ENCODE measurements at places on chromosomes 11 and 22.

- no peak for DNase-seq
These were observed 6.9 kb downstream of the FGF19 start for GRCh38 chr11:69696749-69697468.

- DNase-seq, result no peak
These were observed 18.3 kb downstream of the PRR5L start for GRCh38 chr11:36314434-36314767.

- DNase-seq, result no peak
These were observed 111.2 kb downstream of the SLC1A2 start for GRCh38 chr11:35308157-35308556.

- DNase-seq, result no peak
These were observed 173.3 kb upstream of the PDGFD start for GRCh38 chr11:104337273-104337672.

DNA sequence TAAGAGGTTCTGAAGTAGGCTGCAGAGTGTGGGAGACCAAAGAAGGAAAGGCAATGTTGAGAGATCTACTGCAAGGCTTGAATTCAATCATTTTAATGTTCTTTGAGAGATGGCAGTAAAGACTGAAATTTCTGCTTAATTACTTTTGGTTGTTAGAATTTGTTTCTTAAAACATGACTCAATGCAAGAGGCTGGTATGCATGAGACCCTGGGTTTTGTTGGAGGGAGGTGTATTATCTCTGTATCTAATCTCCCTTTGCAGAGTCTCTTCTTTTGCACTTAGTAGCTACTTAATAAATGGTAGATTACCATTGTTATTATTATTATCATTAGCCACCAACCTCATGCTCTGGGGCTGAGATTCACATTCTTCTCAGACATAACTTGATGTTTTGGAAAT is 87.4 kb upstream of the DRD2 start:
- DNase-seq, result no peak

- no peak for DNase-seq
These were observed 78.6 kb upstream of the B3GNT6 start for GRCh38 chr11:76955459-76956114.

GRCh38 chr11:74255741-74256375 is 55.6 kb downstream of the P4HA3 start:
- DNase-seq, result peak; percentile 81

- no peak for DNase-seq
These were observed 2.6 kb downstream of the SAMM50 start for GRCh38 chr22:43957871-43958270.

DNA sequence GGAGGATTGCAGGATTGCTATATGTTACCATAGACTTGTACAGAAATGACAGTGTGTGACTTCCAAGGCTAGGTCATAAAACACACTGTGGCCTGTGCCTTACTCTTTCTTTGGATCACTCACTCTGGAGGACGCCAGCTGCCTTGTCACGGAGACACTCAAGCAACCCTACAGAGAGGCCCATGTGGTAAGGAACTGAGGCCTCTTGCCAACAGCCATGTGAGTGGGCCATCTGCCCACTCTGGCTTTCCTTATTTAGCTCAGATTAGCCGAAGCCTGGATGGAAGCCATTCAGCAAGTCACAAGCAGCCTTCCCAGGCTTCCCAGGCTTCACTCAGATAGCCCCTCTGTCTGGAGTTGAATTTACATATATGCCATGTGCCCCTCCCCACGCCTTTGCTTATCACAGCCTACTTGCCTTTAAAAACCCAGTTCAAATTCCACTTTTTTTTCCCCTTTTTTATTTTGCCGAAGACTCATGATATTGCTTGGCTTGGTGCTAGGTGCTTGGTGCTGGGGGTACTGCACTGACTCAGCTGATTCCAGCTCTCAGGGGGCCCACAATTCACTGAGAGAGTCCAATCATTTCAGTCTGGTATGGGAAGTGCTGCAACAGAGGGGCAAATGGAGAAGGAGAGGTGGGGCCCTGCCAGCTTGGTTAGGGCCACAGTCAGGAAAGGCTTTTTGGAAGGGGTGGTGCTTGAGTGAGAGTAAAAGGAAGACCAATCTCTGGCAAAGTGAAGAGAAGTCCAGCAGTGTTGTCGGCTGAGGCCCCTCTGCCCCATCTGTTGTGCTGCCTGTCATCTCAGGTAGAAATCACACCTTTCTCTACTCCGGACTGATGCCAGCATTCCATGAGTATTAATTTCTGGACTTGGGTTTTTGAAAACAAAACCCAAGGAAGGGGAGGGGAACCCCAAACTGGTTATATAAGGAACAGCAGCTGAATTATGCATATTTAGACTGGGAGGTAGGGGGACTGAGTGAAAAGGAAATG is 14.5 kb upstream of the P4HA3 start:
- DNase-seq, result peak; percentile 35

GRCh38 chr11:19867064-19867463 is 154.4 kb downstream of the NAV2 start:
- no peak for DNase-seq

GRCh38 chr11:69983571-69983877 is 94.6 kb upstream of the ANO1 start:
- DNase-seq, result no peak

- no peak for DNase-seq
These were observed 15.0 kb downstream of the IPO7 start for GRCh38 chr11:9399466-9399865.

- no peak for DNase-seq
These were observed 21.7 kb upstream of the GRIK4 start for GRCh38 chr11:120489799-120490198.

GRCh38 chr11:87901341-87901740 is 273.9 kb downstream of the RAB38 start:
- no peak for DNase-seq

DNA sequence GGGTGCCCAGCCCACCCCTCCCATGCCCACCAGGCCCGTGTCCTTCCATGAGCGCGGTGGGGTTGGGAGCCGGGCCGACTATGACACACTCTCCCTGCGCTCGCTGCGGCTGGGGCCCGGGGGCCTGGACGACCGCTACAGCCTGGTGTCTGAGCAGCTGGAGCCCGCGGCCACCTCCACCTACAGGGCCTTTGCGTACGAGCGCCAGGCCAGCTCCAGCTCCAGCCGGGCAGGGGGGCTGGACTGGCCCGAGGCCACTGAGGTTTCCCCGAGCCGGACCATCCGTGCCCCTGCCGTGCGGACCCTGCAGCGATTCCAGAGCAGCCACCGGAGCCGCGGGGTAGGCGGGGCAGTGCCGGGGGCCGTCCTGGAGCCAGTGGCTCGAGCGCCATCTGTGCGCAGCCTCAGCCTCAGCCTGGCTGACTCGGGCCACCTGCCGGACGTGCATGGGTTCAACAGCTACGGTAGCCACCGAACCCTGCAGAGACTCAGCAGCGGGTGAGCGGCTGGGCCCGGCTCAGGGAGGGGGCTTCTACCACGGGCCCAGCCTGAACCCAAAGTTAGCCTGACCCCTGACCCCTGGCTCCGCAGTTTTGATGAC is 3.0 kb downstream of the PKP3 start:
- DNase-seq, result no peak

GRCh38 chr11:103844327-103845215 is 191.9 kb upstream of the DDI1 start:
- no peak for DNase-seq

GRCh38 chr11:131790586-131790985 is 420.2 kb downstream of the NTM start:
- DNase-seq, result no peak
